Stimulated activated CD8-positive, alpha-beta memory T cell treated with anti-CD3 and anti-CD28 coated beads, Interleukin-4, amount 100 ng/mL, for 1 hour (primary cell): ENCODE measurements at places on chromosomes 2 and 18.

GRCh38 chr2:118858485-118859156 lies 11.2 kb upstream of the EN1 start:
- DNase-seq, result no peak

DNA sequence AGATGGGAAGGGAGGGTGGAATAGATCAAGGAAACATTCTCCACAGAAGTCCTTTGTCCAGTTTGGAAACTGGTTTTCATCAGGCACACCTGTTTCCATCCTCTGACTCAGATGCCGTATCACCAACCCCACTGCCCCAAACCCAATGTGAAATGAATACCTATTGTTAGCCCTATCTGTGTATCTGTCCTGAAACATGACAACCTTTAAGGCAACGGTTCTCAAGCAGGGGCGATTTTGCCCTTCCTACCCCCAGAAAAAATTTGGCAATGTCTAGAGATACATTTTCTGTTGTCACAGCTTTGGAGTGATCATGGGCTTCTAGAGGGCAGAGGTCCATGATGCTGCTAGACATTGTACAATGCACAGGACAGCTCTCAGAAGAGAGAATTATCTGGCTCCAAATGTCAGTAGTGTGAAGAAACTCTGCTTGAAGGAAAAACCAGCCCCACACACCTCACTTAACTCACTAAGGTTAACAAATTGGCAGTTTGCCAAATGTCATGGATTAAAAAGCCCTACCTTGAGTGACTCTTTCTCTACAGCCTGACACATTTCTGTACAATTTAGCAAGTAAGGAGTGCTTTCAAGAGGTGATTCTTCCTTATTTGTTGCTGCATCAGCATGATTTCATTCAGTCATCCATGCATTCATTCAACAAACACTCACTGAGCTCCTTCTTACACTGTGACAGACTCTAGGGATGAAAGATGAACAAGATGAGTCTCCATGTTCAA lies 3.4 kb downstream of the SCTR start:
- no peak for DNase-seq

GRCh38 chr2:238939521-238940403 lies 91.9 kb downstream of the TWIST2 start:
- DNase-seq, result no peak

DNA sequence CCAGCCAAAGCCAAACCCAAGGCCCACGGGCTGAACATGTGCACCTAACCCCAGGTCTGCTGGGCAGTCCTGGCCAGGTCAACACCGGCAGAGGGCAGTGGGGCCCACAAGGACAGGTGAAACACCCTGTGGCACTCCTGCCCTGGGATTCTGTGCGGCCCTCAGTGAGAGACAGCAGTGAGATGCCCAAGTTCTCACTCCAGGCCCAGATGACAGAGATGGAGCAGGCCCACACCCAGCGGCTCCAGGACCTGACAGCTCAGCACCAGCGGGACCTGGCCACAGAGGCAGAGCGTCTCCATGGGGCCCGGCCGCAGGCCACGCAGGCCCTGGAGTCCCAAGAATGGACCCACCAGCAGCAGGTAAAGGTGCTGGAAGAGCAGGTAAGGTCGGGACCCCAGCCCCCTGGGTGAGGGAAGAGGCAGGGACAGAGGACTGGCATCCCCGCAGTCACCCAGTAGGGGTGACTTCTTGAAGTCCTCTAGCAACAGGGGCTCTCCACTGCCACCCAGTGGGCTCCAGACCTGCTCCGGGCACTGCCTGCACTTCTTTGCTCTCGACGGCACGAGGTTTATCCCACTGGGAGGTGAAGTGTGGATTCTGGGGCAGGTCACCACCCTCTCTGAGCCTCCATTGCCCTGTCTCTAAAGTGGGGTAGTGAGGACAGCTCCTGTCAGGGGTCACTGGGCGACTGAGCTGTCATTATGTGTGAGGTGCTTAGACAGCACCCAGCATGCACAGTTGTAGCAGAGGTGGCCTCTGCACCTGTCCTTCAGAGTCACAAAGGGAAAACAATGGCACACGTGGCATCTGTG lies 8.8 kb upstream of the SNED1 start:
- DNase-seq, result no peak

GRCh38 chr2:108635630-108636354 lies 83.5 kb upstream of the RANBP2 start:
- DNase-seq, result no peak
